ENCODE measurements at places on chromosomes 3 and 15. TPM values are rescaled to one million over a fixed set of nuclear protein-coding genes. Genes with fewer than 3 reads are reported as not detected.

DNA sequence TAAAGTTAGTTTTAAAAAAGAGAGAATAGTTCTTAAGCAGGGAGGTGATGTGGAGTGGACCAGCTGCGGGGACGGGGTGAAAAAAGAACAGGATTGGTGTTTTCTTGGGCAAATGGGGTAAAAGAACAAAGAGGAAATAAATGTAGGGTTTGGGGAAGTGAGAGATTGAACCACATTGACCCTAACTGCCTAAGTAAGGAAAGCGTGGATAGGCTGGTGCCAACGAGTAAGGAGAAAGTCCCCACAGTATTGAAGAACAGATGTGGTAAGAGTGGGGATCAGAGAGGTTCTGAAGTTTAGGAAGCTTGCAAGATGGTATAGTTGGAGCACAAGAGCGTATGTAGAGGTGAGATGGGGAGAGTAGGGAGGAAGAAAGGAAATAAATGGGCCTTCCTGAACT lies 17.0 kb downstream of the IREB2 start:
- DNase-seq: peak; percentile 73

The CFAP91 gene
- total RNA-seq: 6.4 TPM

The COL6A5 gene
- total RNA-seq: not detected

DNA sequence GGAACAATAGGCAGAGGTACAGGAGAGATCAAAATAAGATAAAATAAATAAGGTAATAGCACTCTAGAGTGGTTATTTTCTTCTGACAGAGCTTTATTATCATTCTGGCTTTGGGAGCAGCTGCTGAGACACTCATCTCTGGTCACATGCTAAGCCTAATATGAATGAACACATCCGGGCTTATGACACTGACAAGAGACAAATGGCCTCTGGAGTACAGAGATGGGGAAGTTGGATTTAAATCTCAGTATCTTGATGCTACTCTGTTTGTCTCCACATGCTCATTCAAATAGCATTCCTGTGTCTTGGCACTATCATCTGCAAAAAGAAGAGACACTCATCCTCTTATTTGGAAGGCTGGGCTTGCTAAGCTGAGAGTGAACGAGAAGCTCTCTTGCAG lies 55.6 kb downstream of the TMEM45A start:
- DNase-seq: no peak

DNA sequence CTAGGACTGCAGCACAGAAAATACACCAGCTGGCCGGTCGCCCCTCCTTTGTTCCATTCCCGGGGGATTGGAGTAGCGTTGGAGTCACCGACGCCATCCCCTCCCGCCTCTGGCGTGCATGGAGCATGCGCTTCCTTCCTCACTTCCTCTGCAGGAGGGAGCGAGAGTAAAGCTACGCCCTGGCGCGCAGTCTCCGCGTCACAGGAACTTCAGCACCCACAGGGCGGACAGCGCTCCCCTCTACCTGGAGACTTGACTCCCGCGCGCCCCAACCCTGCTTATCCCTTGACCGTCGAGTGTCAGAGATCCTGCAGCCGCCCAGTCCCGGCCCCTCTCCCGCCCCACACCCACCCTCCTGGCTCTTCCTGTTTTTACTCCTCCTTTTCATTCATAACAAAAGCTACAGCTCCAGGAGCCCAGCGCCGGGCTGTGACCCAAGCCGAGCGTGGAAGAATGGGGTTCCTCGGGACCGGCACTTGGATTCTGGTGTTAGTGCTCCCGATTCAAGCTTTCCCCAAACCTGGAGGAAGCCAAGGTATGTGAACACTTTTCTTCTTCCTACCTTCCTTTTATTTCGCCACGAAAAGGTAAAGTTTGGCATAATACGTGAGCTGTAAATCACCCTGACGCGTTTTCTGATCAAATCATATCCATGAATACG lies at the start of gene SCG3:
Gene SCG3, plus strand, starts transcription at position 201 of the 661 bp plus-strand sequence. Its CDS starts 253 bp downstream, at position 454.
- DNase-seq: peak; percentile 62

The PLCB2 gene
- 166 TPM for total RNA-seq

DNA sequence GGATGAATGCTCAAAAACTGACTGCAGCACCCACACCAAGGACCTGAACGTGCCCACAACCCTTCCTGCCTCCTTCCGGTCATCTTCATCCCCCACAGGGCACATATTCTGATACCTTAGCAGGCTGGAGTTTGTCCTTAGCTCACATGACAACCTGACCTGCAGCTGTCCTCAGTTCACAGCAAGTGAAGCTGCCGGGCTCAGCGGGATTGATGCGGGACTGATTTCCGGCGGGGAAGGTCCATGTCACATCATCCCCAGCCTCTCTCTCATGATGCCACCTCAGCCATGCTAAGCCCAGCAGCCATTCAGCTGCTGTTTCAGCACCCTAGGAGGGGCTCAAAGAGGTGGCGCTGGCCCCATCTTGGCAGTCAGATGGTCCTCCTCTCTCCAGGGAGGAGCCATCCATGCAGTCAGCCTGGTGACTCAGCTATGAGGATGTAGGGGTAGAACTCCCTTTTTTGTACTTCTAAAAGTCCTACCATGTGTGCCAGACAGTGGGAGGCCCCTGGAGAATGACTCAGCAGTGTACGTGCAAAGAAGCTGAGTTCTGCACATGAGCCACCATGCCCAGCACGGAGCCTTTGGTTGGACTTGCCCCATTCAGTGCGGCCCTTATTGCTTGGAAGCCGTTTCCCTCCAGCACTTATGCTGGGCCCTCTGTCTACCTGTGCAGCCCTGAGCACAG lies 9.5 kb downstream of the CA12 start:
- no peak for DNase-seq

- DNase-seq: no peak
Measured at GRCh38 chr3:136209921-136210320, 13.8 kb upstream of the MSL2 start.

The SLC24A5 gene
- total RNA-seq: not detected

GRCh38 chr3:179871782-179872181 lies 165.0 kb downstream of the PEX5L start:
- DNase-seq: no peak

The RYR3 gene
- total RNA-seq: not detected

The LYZL4 gene
- total RNA-seq: not detected

- DNase-seq: no peak
Measured at GRCh38 chr15:39153716-39154115, 427.2 kb upstream of the THBS1 start.

DNA sequence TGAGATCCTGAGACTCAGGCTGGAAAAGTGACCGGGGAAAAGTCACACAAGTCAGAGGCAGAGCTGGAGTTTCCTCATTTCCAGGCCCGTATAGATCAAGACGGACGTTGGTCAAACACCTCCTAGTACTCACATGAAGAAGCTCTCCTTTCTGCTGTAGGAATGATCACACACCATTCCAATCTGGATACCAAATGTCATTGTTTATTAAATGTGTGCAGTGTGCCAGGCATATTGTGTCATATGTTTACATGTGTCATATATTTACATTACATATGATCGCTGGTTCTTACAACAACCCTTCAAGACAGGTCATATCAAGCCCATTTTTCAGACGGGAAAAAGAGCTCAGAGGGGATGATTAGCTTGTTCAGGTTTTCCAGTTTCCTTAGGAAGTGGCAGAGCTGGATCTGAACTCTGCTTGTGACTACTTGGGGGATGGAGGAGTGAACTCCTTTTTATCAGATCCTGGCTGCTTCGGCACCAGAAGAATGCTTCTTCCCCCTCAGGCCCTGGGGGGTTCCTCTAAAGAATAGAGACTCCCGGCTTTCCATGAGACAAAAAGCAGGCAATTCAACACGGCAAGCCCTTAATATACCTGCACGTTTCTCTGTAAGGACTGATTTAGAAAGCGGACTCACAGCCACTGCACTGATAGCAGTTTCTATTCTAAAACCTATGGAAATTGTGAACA lies 41.9 kb downstream of the FAM43A start:
- DNase-seq: no peak

- no peak for DNase-seq
Measured at GRCh38 chr3:8765528-8765927, 3.9 kb downstream of the OXTR start.

DNA sequence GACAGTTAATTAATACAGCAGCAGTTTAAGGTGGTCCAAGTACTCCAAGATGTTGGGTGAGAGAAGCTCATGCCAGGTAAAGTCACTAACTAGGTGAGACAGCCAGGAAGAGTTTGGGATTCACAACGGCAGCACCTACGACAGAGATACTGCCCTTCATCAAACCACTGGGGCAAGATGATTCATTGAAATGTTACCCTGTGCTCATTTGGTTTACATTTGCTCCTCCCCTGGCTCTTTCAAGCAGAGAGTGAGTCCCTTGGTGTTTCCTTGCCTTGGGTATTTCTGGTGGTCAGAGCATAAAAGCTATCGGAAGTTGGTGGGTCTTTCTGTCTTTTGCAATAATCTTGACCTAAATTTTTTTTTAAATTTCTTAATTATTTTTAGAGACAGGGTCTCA lies 19.9 kb upstream of the PDE8A start:
- no peak for DNase-seq

The EPHA6 gene
- total RNA-seq: not detected

The TMEM62 gene
- total RNA-seq: 74.4 TPM

The C3orf22 gene
- total RNA-seq: not detected

DNA sequence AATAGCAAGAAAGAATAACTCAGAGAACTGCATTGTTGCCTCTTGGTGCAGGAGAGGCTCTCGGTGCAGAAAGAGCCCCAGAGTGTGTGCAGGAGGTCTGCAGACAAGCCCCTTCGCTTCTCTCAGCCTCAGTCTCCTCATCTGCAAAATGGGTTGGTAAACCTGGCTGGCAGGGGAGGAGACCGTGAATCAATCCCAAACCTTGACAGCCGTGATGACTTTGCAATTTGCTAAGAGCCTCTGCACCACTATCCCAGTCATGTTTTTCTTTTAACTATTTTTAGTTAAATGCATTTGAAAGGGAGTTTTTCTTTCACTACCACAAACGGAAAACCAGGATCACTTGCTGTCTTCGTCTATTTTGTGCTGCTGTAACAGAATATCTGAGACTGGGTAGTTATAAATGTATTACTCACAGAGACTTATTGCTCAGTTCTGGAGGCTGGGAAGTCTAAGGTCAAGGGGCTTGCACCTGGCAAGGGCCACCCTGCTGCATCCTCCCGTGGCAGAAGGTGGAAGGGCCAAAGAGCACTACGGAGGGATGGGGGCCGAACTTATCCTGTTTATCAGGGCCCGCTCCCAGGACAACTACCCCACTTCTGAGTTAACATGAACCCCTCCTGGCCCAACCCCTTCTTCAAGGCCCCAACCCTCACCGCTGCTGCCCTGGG lies 14.2 kb upstream of the IQSEC1 start:
- no peak for DNase-seq

DNA sequence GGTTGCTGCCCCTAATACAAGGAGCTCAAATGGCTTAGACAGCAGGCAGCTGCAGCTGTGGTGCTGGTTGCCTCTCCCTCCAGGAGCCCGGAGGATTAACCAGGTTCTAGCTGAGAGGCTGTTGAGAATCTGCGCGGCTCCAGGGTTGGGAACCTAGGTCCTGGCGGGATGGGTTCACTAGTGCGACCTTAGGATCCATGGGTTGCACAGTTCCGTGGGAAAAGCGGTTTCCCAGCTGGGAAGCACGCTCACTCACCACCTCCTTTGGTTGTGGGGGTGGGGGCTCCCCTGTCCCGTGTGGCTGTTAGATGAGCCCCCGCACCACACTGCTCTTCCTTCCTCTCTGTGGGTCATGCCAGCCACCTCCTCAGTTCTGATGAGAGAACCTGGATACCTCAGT lies 375.1 kb upstream of the ARRDC4 start:
- no peak for DNase-seq

DNA sequence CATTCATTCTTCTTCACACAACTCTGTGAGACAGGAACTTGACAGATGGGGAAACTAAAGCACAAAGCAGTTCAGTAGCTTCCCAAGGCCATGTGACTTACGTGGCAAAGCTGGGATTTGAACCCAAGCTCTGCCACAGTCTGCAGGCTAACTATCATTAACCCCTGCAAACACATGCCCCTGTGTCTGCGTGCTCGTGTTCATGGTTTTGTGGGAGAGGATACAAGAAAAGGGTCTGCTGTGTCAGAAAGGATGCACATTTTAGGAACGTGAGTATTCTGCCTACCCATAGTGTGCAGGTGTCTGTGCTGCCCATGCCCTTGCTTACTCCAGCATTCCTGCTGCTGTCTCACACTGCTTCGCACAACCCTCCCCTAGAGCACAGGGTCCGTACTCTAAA lies 137.0 kb downstream of the CHDH start:
- DNase-seq: no peak

DNA sequence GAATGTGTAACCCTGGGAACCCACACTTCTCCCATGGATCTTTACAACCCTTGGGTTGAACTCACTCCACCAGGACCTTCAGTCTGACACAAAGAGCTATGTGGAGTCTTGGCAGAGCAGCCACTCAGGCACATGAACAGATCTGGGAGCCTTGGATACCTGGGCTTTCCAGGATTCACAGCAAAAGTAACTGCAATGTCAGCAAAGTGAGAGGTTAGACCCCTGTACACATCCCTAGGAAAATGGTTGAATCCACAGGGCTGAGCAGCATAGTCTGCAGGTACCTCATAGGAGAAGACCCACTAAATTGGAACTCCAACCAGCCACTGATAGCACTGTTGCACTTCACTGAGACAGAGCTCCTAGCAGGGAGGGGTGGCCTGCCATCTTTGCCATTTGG lies 59.6 kb downstream of the ILDR1 start:
- no peak for DNase-seq

The ZMAT3 gene
- 19.5 TPM for total RNA-seq

The GOLGA6B gene
- total RNA-seq: not detected

The FEM1B gene
- total RNA-seq: 52.4 TPM

The CEP70 gene
- total RNA-seq: 9.6 TPM

The RAB6B gene
- not detected for total RNA-seq

The ZPLD1 gene
- not detected for total RNA-seq

DNA sequence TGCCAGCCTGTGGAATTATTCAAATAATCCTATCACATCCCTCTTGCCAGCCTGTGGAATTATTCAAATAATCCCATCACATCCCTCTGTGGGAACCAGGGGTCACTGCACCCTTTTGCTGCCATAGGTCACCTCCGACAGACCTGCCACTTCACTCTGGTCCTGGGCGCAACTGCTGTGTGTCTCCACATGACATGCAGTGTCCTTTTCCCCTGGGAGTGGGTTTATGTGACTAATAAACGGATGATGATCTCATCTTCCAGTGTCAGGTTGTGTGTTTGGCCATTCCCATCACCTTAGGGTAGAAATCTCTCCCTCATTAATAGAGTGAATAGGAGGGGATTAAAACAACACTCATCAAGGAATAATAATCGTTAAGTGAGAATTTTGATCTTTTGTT lies 603.6 kb upstream of the NR2F2 start:
- no peak for DNase-seq

The MYLK gene
- total RNA-seq: not detected

GRCh38 chr3:156341831-156342416 lies 213.0 kb downstream of the SSR3 start:
- DNase-seq: peak; percentile 67

Data from B cell (primary cell).